ENCODE measurements at places on chromosomes 3 and 15.

DNA sequence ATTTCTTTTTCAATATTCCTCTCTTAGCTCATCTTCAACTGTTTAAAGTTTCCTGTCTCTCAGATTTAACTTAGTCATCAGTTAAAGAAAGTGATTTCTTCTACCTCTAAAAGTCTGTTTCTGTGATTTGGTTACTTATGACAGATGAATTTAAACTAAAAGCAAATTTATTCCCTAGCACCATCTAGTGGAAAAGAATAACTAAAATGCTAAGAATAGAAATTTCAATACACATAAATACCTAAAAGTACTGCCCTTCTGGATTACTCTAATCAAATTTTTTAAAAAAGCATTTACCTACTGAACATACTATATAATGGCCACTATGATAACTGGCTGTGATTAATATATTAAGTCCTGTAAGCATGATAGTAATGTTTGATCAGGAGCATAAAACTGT, 14.0 kb upstream of the ZCWPW2 start:
- no peak for DNase-seq

GRCh38 chr3:111482574-111482973, 59.4 kb upstream of the CD96 start:
- no peak for DNase-seq

DNA sequence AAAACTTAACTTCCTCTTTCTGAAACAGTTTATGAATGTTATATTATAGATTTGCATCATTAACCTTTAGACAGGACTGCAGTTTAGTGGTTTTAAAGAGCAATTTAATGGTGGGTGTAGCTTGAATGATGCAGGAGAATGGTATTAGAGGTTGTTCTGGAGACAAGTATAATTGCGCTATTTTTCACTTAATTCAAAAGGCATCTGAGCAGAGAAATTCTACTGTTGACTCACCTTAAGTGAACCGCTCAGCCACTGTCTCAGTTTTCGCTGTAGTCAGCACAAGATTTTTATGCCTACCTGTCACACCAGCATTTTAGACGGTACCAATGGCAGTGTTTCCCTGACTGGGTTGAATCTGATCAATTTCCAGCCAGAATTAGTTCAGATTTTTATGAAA, 348.8 kb upstream of the DCBLD2 start:
- no peak for DNase-seq

DNA sequence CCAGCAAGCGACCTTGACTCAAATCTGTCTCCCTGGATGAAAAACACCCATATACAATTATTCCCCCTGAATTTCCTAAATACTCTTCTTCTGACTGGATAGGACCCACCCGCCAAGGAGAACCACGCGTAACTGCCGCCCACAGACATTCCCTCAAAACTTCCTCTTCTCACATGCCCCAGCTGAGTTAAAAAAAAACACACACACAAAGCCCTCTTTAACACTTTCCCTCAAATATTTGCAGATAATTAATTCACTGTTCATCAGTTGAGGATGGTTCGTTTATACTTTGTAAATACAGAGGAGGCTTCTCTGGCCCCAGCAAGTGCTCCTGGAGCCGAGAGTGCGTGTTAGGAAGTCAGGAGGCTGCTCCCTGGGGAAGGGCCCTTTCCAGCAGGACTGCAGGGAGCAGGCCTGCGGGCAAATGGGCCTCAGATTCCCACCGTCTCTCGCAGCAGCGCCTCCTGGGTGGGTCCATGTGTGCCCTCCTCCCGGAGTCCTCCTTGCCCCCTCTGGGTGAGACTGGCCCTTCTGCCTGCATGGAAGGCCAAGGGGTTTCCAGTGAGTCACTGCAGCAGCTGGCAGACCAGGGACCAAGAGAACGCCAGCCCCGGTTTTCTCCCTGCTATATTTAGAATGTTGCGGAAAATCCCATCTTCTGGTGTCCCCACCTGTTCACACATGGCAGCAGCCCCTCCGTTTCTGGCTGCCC, 46.8 kb downstream of the MGLL start:
- DNase-seq, result peak; percentile 45

GRCh38 chr3:81375921-81376320, 385.5 kb downstream of the GBE1 start:
- DNase-seq, result no peak

- no peak for DNase-seq
These were observed 62.8 kb downstream of the SGO1 start for GRCh38 chr3:20123131-20123652.

DNA sequence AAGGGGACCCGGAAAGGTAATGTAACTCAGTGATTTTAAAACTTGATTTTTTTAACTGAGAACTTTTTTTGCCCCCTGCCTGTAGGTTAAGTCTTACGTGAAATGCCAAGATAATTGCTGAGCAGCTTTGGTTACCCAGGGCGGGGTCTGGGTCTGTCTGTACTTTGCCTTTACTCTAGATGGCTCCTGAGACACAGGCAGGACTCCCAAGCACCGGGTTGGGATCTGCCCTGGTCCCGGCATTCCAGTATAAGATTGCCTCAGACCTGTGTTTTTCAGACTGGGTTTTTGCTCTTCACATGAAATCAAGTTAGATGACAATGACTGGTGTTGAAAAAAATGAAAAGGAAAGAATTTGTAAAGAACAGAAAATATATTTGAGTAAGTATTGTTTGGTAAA, 40.3 kb downstream of the WDR76 start:
- no peak for DNase-seq

GRCh38 chr3:42725454-42725853, 22.9 kb upstream of the HHATL start:
- DNase-seq, result no peak

GRCh38 chr3:43334976-43335375, 48.6 kb downstream of the SNRK start:
- DNase-seq, result no peak

- peak; percentile 64 for DNase-seq
These were observed 121.4 kb upstream of the PHLDB2 start for GRCh38 chr3:111737706-111738086.

DNA sequence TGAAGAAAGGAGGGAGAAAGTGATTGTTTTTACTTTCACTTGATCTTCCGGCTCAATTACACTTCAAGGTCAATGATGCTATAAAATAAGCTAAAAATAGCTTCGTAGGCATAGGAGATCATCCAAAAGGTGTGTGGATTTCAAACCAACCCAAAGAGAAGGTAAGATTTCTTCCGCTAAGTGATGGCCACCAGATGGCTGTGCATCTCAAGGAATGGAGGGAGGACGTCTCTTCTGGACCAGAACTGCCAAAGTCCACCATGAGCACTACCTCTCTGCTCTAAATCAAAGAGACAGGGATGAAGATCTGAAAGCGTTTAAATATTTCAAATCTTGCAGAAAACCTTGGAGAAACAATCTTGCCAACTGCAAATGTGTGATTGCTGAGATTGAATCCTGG, 199.1 kb upstream of the ZPLD1 start:
- DNase-seq, result peak; percentile 37

DNA sequence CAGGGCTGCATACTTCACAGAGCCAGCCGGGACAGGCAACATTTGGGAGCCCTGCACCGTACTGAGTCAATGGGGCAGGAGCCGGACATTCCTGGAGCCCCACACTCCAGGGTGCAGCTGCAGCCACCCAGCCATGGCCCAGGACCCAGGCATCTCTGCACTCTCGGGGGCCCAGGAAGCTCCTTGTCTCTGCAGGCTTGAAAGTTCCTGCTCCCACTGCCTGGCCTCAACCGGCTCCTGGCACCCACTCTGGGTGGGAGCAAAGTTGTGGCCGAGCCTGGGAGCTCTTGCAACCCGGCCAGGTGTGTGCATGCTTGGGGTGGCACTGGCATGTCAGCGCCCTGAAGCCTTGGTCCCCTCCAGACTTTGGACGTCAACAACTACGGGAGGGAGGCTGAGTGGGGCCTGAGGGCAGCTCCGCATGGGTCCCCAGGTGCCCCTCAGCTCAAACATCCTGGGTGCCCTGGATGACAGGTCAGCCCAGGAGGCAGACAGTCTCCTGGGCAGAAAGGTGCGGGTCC, 833.5 kb upstream of the CADM2 start:
- DNase-seq, result no peak

- no peak for DNase-seq
These were observed 467.3 kb downstream of the SHQ1 start for GRCh38 chr3:72380711-72381493.

Measured in AG08396 (cell line).